ENCODE measurements at places on chromosomes 2 and 18.
A peak's percentile ranks its signal among the peaks of the same experiment; 100 is the strongest.

- H3K36me3 ChIP-seq: no peaks in the 10 kb centered on the region
- H3K27me3 ChIP-seq: peaks cover 11% of the 10 kb centered on the region
- H3K27ac ChIP-seq: no peak overlapping the region
Measured at GRCh38 chr2:235080101-235080500, 128.3 kb downstream of the SH3BP4 start.

DNA sequence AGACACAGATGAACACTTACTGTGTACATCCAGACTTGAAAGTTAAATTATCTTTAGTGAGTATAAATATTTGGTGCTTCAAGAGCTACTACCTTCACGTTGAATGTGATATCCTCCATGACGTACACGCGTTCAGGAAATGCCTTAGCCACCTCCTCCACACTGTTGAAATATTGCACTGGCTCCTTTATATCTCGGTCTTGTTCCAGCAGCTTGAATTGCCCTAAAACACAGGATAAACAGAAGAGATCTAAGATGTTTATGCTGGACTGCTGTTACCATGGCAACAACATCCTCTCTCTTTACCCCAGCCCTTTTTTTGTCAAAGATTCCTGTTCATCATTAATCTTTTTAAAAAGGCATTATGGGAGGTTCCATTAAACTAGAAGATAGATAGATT lies 120.3 kb downstream of the MEP1B start:
- peaks cover 12% of the 10 kb centered on the region for H3K27me3 ChIP-seq
- no peak overlapping the region for H3K4me3 ChIP-seq
- no peaks in the 10 kb centered on the region for H3K36me3 ChIP-seq
- H3K4me1 ChIP-seq: no peaks in the 10 kb centered on the region
- no peak overlapping the region for H3K27ac ChIP-seq

DNA sequence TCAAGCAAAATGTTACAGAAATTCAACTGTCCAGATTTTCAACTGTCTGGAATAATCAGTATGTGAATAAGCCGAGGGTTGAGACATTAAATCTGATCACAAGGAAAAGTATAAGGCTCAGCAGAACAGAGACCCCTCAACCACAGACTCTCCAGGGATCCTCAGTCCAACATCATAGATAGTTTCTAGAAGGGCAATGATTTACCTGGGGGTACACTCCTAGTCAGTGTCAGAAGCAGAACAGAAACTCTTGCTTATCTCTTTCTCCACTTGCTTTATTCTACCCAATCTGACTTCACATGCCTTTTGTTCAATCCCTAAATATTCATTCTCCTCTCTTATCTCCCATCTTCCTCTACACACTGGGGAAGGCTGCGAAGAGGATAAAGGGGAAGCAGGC lies 36.4 kb downstream of the ICOS start:
- no peaks in the 10 kb centered on the region for H3K27me3 ChIP-seq
- H3K4me1 ChIP-seq: no peaks in the 10 kb centered on the region
- H3K27ac ChIP-seq: no peak overlapping the region
- no peaks in the 10 kb centered on the region for H3K36me3 ChIP-seq

- no peaks in the 10 kb centered on the region for H3K36me3 ChIP-seq
- peaks cover 22% of the 10 kb centered on the region for H3K4me1 ChIP-seq
- peak overlapping the region; percentile 3 for H3K27ac ChIP-seq
- peaks cover 11% of the 10 kb centered on the region for H3K27me3 ChIP-seq
- no peak overlapping the region for H3K4me3 ChIP-seq
- no peak for DNase-seq
Measured at GRCh38 chr2:84278386-84278785, 180.7 kb downstream of the SUCLG1 start.

GRCh38 chr18:58055890-58056558 lies 12.0 kb downstream of the NEDD4L start:
- H3K27ac ChIP-seq: no peak overlapping the region
- H3K27me3 ChIP-seq: no peaks in the 10 kb centered on the region
- H3K4me1 ChIP-seq: no peaks in the 10 kb centered on the region

GRCh38 chr18:80233899-80234298 lies 13.4 kb downstream of the PARD6G start:
- no peaks in the 10 kb centered on the region for H3K4me1 ChIP-seq
- H3K36me3 ChIP-seq: no peaks in the 10 kb centered on the region
- peaks cover 26% of the 10 kb centered on the region for H3K27me3 ChIP-seq

- no peak for DNase-seq
- peaks cover 17% of the 10 kb centered on the region for H3K27me3 ChIP-seq
- H3K4me1 ChIP-seq: no peaks in the 10 kb centered on the region
- no peak overlapping the region for H3K4me3 ChIP-seq
- H3K27ac ChIP-seq: no peak overlapping the region
Measured at GRCh38 chr18:76538846-76539245, 43.8 kb upstream of the ZNF516 start.

DNA sequence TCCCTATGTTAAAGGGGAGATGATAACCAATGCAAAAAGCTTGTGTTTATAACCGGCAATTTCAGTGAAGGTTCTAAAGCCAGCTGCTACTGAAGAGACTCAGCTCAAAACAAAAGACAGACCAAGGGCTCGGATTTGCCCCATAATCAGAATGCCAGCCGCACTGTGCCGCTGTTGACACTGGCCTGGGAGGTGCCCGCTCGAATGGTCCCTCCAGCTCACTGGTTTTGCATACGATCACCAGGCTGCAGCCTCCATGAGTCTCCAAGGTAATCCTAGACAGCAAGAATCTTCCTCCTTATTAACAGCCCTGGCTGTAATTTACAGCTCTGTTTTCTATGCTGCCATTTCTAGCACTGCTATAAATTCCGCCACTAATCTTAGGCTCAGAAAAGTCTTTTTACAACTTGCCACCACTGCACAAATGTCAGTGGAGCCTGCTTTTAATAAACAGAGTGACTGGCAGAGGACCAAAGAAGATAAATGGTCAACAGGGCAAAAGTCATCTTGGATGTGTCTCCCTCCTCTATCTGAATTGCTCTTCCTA lies 155.7 kb upstream of the SH3BP4 start:
- H3K36me3 ChIP-seq: no peaks in the 10 kb centered on the region
- H3K4me1 ChIP-seq: no peaks in the 10 kb centered on the region
- DNase-seq: no peak
- H3K4me3 ChIP-seq: no peak overlapping the region
- no peak overlapping the region for H3K27ac ChIP-seq

DNA sequence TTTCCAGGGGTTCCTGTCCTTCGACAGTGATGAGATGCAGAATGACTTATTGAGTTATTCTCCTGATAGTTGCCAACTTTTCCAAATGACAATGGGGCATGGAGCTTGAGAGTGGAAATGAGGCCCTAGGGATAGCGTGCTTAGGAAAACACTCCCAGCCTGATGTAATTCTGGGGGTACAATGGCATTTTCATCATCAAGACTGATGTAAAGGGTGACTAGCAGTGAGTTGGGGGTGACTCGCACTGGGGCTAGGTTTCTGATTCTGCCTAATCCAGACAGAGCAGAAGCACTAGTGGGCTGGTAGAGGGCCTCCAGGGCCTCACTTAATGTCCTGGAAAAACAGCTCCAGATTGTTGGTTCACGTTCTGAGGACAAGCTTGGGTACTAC lies 34.0 kb upstream of the IL37 start:
- no peak for DNase-seq
- H3K27me3 ChIP-seq: peaks cover 6% of the 10 kb centered on the region
- H3K4me1 ChIP-seq: peaks cover 7% of the 10 kb centered on the region
- no peak overlapping the region for H3K4me3 ChIP-seq
- no peaks in the 10 kb centered on the region for H3K36me3 ChIP-seq

GRCh38 chr18:54829856-54830255 lies 1.6 kb downstream of the RAB27B start:
- no peaks in the 10 kb centered on the region for H3K27me3 ChIP-seq
- peak overlapping the region; percentile 27 for H3K4me3 ChIP-seq
- no peak for DNase-seq

GRCh38 chr2:118971245-118972122 lies 29.5 kb downstream of the MARCO start:
- H3K4me1 ChIP-seq: no peaks in the 10 kb centered on the region
- H3K4me3 ChIP-seq: no peak overlapping the region
- no peak overlapping the region for H3K27ac ChIP-seq
- H3K36me3 ChIP-seq: no peaks in the 10 kb centered on the region
- peaks cover 43% of the 10 kb centered on the region for H3K27me3 ChIP-seq

- peaks cover 21% of the 10 kb centered on the region for H3K27me3 ChIP-seq
- no peak overlapping the region for H3K4me3 ChIP-seq
- DNase-seq: no peak
- H3K4me1 ChIP-seq: no peaks in the 10 kb centered on the region
- no peak overlapping the region for H3K27ac ChIP-seq
Measured at GRCh38 chr2:128682266-128682665, 363.6 kb upstream of the HS6ST1 start.

DNA sequence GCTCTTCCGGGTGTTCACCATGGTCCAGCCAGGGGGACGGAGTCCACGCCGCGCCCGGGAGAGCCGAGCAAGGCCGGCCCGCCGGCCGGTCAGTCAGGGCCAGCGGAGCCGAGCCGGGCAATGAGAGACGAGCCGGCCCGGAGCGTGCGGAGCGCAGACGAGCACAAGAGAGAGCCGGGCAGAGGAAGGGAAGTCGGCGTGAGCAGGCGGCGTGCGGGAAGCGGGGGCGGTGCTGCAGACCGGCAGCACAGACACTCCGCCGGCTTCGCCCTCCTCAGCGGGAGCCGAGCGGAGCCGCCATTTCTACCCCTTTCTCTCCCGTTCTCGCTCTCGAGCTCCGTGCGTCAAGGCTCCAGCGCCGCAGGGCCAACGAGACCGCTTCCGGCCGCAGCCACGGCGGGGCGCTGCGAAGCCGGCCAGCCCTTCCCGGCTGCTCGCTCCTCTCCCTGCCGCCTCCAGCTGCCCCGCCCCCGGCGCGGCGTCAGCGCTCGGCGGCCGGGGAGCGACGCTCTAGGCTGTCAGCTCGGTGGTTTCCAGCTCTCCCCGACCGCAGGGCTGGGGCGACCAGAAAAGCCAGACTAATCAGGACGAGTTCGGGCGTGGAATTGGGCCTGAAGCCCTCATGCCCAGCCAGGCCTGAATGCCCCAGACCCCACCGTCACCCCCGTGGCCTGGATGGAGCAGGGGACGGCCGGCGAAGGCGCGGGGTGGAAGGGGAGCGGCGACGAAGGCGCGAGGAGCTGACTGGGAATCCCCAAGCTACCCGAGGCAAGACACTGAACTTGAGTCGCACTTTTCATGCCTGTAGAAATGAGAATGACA lies at the start of gene ATAD2B:
Gene ATAD2B (minus strand): TSS at position 374 of the 822 bp plus-strand sequence. CDS start 353 bp downstream, at position 21.
- peaks cover 41% of the 10 kb centered on the region for H3K36me3 ChIP-seq
- H3K27ac ChIP-seq: peak within 1 kb of the TSS; percentile 100
- peaks cover 29% of the 10 kb centered on the region for H3K4me1 ChIP-seq
- no peaks in the 10 kb centered on the region for H3K27me3 ChIP-seq
- peak within 1 kb of the TSS; percentile 96 for H3K4me3 ChIP-seq
- peak; percentile 95 for DNase-seq

GRCh38 chr2:235535423-235536130 lies 41.7 kb downstream of the AGAP1 start:
- no peak overlapping the region for H3K27ac ChIP-seq
- peaks cover 2% of the 10 kb centered on the region for H3K36me3 ChIP-seq
- DNase-seq: no peak
- H3K4me3 ChIP-seq: no peak overlapping the region
- H3K27me3 ChIP-seq: no peaks in the 10 kb centered on the region

- no peaks in the 10 kb centered on the region for H3K4me1 ChIP-seq
- peaks cover 75% of the 10 kb centered on the region for H3K36me3 ChIP-seq
- H3K27me3 ChIP-seq: no peaks in the 10 kb centered on the region
- no peak overlapping the region for H3K4me3 ChIP-seq
- DNase-seq: no peak
- peak overlapping the region; percentile 84 for H3K27ac ChIP-seq
Measured at GRCh38 chr18:79698668-79699335, 19.2 kb downstream of the CTDP1 start.

- no peak for DNase-seq
- no peaks in the 10 kb centered on the region for H3K27me3 ChIP-seq
- H3K27ac ChIP-seq: peak overlapping the region; percentile 100
- H3K4me1 ChIP-seq: peaks cover 39% of the 10 kb centered on the region
- H3K36me3 ChIP-seq: peaks cover 5% of the 10 kb centered on the region
Measured at GRCh38 chr18:75070235-75070624, 138.7 kb downstream of the PTGR3 start.

DNA sequence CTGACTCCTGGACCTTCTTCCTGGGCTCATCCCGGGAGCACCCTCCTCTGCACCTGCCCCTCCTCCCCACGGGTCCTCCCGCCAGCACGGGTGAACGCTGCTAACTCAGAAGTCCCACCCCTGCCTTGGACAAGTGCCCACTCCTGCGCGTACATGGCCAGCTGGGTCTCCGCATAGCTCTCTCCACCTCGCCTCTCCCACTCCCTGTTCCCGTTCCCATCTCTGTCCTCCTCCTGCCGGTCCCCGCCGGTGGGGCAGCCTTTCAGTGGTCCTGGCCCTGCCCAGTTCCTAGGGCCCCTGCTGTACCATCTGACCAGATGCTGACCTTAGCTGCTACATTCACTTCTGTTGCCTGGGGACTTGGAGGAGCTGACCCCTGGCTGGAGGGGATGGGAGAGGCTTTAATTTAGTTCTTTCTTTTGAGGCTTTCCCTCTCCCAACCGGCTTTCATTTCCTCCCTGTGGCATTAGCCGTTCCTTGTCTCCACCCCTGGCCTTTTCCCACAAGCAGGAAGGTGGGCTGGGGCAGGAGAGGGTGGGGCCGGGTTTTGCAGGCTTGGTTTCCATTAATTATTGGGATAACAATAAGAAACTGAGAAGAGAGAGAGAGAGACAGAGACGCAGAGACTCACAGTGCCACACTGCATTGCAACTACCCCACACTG lies 136.1 kb downstream of the SH3BP4 start:
- no peaks in the 10 kb centered on the region for H3K4me1 ChIP-seq
- H3K4me3 ChIP-seq: no peak overlapping the region
- DNase-seq: no peak
- no peak overlapping the region for H3K27ac ChIP-seq
- no peaks in the 10 kb centered on the region for H3K36me3 ChIP-seq
- H3K27me3 ChIP-seq: peaks cover 80% of the 10 kb centered on the region

DNA sequence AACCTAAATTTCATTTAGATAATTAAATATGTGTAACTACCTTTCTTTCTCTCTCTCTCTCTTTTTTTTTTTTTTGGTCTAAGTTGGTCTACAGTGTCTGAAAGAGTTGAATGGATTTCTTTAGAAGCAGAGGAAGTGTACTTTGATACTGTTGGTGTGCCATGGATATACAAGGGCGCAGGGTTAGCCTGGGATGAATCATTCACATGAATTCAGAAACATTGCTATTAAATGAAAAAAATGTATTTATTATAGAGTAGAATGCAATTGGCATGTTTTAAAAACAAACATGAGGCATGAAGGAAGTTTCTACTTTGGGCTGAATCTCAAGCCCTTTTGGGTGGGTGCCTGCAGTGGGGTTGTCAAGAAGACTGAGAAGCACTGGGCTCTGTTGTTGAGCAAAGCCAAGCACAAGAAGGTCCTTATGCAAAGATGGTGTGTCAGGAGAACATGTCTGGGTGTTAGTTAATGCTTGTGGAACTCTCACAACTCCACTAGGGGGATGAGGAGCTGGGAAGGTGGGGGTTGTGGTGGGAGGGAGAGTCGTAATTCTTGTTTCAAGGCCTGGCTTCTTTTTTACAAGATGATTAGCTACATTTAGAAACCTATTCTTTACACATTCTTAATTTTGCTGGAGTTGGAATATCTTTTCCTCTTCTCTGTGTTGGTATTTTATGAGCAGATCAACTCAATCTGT lies 57.9 kb downstream of the LYPD6 start:
- H3K27me3 ChIP-seq: peaks cover 13% of the 10 kb centered on the region
- no peaks in the 10 kb centered on the region for H3K4me1 ChIP-seq
- H3K4me3 ChIP-seq: no peak overlapping the region
- DNase-seq: no peak
- no peaks in the 10 kb centered on the region for H3K36me3 ChIP-seq

GRCh38 chr2:128062571-128062970 lies 28.4 kb upstream of the UGGT1 start:
- no peak overlapping the region for H3K4me3 ChIP-seq
- H3K27me3 ChIP-seq: peaks cover 9% of the 10 kb centered on the region
- H3K27ac ChIP-seq: no peak overlapping the region
- no peaks in the 10 kb centered on the region for H3K36me3 ChIP-seq
- no peak for DNase-seq

Data from effector memory CD8-positive, alpha-beta T cell (primary cell).